Muscle of arm (tissue), 14 donors: ENCODE measurements at places on chromosomes 7 and 10. TPM values are rescaled to one million over a fixed set of nuclear protein-coding genes. Genes with fewer than 3 reads are reported as not detected.

The AKR1D1 gene
- not detected for polyA plus RNA-seq

The SLC18A3 gene
- polyA plus RNA-seq: not detected

The POLR2J2 gene
- polyA plus RNA-seq: not detected

The SPDYE5 gene
- 0.86 TPM for polyA plus RNA-seq

The NYAP1 gene
- 5.3 TPM for polyA plus RNA-seq

The ZNF736 gene
- 8.1 TPM for polyA plus RNA-seq

The PNLIP gene
- not detected for polyA plus RNA-seq

The GBX1 gene
- polyA plus RNA-seq: 1.4 TPM

- DNase-seq: no peak
Observed at GRCh38 chr10:132452216-132452650, 55.2 kb downstream of the PWWP2B start.

DNA sequence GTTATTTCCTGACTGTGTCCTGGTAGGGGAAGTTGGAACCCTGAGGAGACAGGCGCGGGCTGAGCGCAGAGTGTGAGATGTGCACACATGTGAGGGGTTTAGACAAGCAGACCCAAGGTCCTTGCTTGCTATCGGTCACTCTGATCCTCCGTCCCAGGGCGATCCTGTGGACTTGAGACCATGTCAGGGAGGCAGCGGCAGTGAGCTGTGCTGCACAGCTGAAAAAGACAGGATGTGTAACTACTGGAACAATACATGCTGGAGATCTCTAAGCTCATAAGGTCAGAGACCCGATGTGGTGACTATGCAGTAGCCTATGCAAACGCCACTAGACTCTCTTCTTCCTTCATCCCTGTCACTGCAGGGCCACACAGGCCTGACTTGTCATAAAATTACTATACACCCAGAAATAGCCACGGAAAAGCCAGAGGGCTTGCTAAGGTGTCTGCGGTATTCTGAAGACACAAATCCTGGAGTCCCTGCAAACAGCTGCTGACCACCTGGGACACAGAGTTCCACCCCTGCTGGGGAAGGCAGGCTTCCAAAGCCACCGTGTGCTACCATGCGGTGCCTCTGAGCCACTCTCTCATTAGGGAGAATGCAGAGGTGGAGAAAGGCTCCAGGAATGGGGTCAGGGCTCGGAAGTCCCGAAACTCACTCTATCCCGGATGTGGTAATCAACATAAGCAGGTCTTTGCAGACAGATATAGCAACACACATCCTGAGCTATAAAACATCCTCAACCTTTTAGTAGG, 91.1 kb upstream of the DDC start:
- no peak for DNase-seq

GRCh38 chr10:28980264-28980663, 302.9 kb downstream of the BAMBI start:
- DNase-seq: no peak

DNA sequence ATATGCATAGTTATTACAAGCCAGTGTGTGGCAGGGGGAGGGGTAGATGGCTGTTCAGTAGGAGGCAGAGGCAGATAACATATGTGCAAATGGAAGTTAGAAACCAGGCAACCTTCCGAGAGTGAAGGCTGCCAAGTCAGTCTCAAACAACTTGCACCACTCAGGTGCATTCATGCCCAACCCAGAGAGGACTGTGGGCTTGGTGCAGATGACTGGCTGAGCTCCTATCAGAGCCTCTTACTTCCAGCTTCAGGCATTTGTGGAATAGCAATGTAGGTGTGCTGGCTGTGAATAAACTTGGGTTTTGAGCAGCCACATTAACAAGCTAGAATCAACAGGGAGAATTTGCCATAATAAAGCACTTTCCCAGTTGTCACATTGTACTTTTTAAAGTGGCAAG, 789.8 kb downstream of the PHTF2 start:
- no peak for DNase-seq

DNA sequence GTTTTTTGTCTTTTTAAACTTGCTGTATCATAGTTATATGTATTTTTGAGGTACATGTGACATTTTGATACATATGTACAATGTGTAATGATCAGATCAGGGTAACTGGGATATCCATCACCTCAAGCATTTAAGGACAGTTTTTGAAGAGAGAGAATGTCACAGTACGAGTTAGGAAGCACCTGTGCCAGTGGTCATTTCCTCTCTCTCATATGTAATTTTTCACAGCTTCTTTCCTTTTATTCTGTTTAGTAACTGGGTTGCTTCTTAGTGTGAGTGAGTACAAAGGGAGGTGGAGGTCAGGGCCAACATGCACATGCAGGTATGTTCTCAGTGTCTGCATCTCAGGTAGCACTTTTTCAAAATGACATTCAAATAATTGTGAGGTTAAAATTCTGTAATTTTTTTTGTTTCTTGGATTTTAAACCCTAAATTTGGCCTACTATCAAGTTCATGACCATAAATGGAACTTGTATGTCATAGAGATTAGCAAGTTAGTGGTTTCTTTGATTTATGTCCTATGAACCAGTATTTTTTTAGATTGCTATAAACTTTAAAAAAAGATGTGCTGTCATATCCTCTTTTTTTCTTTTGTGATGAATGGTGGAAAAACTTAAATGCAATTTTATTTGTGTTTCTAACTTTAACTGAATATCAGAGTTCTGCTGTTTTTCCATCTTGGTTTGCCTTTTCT, 42.7 kb downstream of the SNX10 start:
- no peak for DNase-seq

DNA sequence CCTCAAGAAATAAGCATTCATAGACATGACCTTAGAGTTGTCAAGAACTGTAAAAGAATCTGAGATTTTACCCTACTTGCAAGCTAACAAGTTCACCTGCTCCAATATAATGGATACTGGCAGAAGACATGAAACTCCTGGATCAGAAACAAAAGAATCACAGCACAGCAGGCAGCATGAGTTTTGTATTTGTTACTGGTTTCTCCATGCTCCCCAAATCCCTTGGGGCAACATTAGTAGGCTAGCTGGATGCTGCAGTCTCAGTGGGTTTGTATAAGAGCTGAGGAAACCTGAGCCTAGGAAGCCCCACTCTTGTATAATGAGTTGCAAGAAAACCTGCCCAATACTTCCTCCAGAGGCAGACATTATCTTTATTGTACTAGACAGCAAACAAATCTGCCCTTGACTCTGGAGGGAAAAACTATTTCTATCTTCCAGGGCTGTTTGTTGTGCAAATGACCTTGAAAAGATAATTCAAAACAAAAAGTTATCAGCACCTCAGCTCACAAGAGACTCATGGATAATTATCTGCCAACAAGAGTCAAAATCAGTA, 64.8 kb downstream of the ABLIM1 start:
- DNase-seq: no peak

DNA sequence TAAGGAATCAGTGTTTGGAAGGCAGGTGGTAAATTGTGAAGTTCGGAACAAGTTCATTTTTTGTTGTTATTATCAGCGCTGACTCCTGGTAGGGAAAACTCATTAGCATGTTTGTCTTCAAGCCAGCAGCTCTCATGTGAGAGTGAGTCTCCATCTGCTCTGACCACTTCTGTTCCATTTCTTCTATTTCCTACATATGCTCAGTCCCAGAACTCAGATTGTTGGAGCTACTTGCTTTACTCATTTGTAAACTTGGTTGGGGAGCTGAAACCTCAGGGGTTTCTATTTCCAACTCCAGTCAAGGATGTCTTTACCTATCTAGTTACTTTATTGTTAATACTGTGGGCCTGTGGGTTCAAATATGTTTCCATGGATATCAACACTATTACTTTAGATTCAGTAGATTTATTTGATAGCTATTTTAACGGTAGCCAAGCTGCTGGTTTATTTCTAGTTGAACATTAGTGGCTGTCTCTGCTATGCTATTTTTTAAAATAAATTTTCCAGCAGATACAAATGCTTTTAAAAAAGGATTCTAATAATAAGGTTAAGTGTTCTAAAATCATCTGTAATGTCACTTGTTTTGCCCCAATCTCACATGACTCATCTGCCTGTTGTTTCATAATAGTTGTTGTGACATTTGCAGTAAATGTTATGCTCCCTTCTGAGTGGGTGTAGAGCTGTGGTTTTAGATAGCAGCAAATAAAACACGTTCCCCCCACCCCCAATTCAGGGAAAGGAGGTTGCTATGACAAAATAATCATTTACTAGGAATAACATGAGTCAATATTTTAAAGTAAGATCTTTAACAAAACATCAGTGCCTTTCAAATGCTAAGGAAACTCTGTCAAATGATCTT, 143.3 kb downstream of the HDAC9 start:
- DNase-seq: peak; percentile 34

DNA sequence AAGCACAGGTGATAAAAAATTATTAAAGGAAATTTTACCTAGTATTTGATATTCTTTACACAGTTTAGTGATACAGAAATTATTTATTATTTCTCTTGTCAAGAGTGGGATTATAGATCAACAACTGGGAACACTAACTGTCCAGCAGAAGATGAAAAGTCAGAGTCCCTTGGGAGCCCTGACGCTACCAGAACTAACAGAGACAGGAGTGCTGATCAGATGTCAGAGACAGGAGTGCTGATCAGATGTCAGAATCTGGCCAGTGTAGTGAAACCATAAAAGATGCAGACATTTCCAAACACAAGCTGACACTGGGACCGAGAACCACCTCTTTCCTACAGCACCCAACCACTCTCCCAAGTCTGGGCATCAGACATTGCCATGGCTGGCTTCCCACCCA, 828.2 kb downstream of the TNS3 start:
- no peak for DNase-seq

- DNase-seq: no peak
Observed at GRCh38 chr7:1279041-1279440, 46.4 kb downstream of the UNCX start.

- no peak for DNase-seq
Observed at GRCh38 chr7:27793780-27794179, 53.8 kb downstream of the TAX1BP1 start.

DNA sequence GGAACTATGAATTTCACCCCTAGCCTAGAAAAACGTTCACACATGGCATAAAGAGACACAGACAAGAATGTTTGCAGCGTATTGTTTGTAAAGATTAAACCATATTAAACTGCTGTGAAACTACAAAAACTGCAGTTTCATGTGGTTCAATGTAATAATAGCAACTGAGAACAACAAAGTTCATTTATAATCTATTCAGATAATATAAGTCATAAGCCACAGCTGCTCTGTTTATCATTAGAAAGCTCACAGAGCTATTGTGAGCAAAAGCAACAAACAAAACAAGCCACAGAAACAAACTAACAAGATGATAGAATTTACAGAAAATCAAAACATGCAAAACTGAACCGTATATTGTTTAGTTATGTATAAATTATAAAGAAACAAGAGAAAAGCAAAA, 113.5 kb downstream of the AHR start:
- DNase-seq: no peak

DNA sequence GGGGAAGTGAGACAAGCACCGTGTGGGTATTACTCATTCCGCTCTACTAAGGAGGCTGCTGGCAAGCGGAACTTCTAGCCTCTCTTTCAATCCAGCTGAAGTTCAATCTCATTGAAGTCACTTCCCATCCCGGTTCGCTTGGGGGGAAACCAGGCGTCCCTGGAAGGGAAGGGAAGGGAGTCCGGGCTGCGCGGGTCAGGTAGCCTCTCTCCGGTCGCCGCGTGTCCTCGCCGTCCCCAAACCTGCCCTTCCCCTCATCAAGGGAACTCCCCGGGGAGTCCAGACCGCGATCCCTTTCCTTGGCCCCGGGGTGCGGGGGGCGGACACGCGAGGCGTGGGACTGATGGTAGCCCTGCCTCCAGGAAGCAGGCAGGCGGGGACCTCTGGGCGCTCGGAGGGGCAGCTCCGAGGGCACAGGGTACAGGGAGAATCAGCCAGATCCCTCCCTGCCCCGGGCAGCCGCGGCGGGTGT, 598 bp upstream of the ZEB1 start:
- peak; percentile 64 for DNase-seq

GRCh38 chr10:132796846-132797245, 10.9 kb upstream of the NKX6-2 start:
- DNase-seq: no peak

GRCh38 chr10:72425133-72425532, 70.4 kb upstream of the DNAJB12 start:
- no peak for DNase-seq

DNA sequence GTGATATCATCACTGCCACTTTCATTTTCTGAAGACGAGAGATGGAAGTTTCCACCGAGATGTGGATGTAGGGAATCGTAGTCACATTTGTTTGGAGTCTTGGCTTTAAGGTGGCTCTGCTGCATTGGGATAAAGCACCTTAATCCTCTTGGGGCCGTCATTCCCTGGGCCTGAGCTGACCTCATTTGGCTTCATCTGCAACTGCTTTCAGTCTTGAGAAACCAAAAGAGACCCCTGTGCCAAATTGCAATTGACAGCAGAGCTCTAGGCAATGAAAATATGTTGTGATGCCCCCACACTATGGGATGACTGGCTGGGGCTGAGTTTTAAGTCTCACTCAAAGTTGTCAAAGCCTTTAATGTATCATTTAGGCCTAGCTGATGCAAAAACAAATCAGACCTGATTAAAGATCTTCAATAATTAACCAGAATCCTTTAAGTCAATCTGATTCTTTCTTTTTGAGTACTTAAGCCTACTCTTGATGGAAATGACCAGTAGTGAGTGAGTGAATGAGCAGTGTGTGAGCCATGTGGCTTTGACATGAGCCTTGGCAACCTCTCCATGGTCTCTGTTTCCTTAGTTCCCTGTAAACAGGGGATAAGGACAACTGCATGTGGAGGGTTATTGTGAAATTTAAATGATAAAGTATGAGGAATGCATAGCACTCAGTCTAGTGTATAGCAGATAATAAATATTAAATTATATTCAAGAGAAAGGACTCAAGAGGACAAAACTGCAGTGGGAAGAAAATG, 155.0 kb downstream of the BMPER start:
- no peak for DNase-seq

GRCh38 chr7:14900051-14900450, 2.5 kb downstream of the DGKB start:
- no peak for DNase-seq

GRCh38 chr10:128744092-128744491, 617.9 kb upstream of the MKI67 start:
- DNase-seq: no peak
